M059J (cell line): ENCODE measurements at places on chromosomes 1 and 21.

DNA sequence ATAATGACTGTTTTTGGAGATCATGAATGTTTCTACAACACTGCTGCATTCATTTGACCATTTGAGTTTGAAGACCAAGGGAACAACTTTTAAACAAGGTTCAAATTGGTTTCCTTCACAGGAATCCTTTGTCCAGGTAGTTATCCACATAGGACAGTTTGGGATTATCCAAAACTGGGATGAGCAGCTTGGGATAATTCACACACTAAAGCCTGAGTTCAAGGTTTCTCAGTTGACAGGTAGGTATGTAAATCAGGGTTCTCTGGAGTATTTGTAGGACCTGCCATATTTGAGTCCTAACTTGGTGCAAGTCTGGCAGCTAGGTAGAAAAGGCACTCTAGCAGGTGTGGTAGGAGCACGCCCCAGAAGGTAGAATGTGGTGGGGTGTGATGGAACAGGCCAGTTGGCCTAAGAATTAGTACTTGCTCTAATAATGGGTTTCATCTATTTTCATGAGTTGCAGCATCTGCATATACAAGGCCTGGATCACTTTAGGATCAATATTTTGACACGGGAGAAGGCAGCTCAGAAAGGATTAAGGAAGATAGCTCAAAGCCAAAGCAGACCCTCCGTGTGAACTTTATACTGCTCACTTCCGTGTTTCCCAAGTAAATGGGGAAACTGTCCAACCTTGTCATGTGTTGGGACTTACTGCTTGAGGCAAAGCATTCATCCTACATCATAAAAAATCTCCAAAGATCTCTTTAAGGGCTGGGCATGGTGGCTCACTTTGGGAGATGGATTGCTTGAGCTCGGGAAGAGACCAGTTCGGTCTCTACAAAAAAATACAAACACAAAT, 14.1 kb upstream of the RAB42 start:
- no peak for DNase-seq

DNA sequence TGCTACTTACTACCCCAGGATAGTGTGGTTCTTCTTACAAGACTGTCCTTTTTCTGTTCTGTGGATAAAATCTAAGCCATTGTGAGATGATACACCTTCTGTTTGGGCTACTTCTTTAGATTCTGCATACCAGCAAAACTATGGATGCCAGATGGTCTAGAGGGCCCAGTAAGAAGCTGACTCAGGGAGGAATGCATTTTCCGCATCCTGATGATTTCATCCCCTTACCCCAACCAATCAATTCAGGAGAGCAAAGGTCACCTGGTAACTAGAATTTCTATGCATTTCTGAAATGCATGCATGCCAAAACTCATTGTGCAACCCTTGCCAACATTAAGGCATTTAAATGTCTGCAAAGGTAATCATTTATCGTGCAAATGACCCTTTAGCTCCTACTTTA, 285.7 kb upstream of the ZP4 start:
- DNase-seq: no peak

- no peak for DNase-seq
These were observed 57.4 kb upstream of the NRIP1 start for GRCh38 chr21:15122241-15122640.

DNA sequence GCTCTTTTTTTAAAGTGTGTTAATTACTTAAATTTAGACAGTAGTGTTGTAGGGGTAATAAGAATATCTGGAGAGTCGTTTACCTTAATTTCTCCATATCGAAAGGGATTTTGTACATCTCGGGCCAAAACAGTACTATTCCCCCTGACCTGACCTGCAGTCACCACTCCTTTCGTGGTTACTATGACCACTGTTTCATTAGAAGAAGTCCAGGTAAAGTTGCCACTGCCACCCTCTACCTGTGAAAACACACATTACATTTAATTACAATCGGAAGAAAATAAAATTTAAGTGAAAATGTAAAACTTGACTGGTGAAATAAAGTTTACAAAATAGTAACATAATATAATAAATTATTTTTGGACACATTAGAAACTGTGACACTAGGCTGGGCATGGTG, 37.2 kb downstream of the NUP210L start:
- no peak for DNase-seq

DNA sequence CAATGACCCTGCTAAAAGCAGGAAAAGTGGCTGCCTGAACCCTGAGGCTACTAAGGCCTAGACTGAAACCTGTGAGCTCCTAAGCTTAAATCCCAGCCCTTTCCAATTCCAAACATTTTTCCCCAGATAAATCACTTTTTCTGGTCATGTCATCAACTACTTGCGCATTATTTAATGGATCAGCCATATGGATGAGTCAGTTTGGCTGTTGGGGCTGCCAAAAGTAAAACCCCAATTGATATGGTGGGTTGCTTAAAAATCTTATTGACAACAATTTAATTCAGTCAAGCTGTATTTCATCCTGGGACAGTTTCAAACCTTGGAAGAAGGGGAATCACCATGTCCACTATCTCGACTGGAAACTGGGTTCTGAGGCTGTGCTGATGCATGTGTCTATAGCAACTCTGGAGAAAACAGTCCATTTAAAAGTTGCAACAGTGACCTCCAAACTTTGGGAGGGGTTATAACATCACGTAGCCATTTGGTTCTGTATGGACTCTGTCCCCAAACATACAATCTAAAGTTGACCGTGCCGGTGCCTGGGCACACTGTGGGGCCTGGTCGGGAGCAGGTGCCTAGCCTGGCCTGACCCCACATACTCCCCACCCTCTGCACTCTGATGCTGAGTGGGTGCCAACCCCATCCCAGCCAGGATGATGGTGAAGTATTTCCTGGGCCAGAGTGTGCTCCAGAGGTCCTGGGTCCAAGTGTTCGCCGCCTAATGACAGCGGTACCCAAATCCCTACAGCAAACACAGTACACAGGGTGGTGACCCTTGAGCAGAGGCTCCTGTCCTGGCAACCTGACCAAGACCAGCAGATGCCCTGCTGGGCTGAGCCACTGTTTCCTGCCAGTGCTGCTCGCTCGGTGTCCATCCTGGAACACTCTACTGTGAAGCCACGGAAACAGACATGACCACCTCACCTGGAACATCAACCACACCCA, 46.5 kb upstream of the LRRC52 start:
- no peak for DNase-seq

DNA sequence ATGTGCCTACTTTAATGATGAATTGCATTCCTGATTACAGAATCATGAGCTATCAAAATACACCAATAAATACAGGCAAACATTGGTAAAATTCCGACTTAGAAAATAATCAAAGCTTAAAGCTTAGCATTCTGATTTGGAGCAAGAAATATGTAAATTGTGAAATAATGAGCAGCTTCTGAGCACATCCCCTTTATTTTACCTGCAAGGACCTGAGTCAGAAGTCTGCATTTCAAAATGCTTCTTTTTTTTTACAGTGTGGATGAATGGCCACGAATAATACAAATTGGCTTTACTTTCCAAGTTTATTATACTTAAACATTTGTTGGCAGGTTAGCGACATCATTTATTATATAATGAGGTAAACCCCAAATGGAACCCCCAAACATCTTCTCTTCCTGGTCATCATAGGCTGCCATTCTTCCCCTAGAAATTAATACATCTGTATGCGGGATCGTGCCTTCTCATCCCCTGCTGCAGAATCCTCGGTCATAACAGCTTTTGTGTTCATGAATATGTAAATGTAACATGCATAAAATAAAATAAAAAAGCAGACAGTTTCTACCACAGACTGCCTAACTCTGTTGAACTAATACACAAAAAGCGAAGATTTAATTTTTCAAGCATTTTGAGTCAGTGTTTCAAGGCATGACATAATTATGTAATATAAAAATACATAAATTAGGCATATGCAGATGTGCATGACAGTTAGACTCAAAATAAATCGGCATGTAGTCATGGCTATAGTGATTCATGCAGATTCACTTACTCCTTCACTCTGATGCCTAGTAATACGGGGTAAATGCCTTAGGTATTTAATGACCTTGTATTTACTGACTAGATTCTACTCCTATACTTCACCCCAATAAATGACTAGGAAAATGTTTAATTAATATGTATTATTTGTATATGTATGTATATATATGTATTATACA, 339.7 kb downstream of the USP25 start:
- DNase-seq: no peak

GRCh38 chr1:157363660-157364140, 188.6 kb downstream of the FCRL5 start:
- DNase-seq: peak; percentile 30

DNA sequence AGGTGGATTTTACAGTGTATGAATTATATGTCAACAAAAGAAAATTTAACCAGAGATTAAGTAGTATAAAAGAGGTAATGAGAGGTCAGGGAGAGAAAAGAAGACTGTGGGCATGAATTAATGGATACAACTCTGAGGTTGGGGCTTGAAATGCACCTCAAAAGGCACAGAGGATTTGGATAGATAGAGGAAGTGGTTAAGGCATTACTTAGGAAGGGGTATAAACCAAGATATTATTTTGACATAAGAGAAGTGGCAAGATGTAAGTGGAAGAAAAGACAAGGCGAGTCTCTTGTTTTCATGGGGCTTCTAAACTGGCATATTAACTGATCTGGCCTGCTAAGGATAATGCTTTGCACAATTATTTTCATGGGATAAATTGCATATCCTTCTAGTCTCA, 34.1 kb downstream of the RAP1A start:
- no peak for DNase-seq

DNA sequence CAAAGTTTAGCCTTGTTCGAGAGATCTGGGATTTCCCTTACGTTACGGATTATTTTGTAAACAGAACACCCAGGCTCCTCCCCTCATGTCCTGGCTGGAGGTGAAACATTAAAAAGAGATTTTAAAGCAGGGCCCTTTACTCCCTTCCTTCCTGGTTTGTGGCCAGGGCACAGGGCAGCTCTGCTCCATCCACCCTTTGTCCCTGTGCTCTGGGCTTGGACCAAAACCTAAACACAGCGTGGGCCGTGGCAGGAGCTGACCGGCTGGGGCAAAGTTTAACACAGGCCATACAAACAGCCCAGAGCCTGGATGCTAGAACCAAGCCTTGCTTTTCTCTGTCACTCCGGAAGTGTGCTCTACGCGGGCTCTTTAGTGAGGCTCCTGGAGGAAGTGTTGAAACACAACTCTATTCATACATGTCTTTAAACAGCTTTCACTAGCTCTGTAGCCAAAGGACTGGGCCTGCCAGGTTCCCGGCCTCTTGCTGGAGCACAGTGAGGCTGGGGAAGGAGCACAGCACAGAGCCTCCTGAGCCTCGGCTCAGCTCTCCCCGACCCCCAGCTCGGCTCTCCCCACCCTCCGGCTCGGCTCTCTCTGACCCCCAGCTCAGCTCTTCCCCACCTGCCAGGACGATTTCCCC, 84.7 kb downstream of the PDE9A start:
- DNase-seq: no peak

GRCh38 chr1:189726806-189727205, 750.9 kb downstream of the BRINP3 start:
- DNase-seq: no peak

DNA sequence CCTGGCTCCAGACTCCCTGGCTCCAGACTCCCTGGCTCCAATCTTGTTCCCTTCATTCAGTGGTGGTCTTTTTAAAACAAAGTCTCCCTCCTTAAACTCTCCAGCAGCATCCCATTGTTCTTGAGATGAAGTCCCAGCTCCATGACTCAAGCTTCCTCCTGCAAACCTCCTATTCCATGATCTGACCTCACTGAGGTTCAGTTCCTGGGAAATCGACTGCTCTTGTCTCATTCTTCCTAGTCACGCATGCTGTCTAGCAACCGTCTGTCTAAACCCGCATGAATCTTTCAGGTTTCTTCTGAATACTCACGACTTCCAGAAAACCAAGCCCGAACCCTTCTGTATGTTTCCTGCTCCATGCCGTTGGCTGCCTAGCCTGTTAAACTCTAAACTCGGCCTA, 91.9 kb downstream of the RAVER2 start:
- no peak for DNase-seq

GRCh38 chr1:78839704-78840277, 166.7 kb downstream of the ADGRL4 start:
- DNase-seq: peak; percentile 48

DNA sequence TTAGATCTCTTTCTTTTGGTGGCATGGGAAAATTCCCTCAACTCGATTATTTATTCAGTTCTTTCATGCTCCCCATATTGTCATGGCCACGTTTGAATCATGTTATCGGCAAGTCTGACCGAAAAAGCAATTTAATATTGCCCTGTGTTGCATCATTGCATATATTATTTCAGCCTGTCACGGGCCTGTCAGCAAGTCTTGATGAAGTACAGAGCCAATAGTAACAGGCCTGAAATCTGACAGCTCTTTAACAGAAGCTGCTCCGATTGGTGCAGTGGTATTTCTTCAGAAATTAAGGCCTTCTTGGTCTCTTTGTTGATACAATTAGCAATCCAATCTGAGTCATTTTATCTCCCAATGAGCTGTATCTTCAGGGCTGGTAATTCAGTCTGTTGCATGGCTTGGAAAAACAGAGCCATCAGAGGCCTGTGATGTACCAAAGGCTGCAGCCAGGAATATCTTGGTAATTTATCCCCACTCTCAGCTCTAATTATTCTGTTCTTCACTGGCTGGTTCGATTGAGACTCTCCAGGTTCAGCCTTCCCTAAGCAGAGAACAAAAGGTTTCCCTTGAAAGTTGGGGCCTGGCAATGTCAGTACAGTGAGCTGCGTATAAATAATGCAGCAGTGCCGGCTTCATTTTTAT, 149.5 kb downstream of the FGGY start:
- peak; percentile 77 for DNase-seq

DNA sequence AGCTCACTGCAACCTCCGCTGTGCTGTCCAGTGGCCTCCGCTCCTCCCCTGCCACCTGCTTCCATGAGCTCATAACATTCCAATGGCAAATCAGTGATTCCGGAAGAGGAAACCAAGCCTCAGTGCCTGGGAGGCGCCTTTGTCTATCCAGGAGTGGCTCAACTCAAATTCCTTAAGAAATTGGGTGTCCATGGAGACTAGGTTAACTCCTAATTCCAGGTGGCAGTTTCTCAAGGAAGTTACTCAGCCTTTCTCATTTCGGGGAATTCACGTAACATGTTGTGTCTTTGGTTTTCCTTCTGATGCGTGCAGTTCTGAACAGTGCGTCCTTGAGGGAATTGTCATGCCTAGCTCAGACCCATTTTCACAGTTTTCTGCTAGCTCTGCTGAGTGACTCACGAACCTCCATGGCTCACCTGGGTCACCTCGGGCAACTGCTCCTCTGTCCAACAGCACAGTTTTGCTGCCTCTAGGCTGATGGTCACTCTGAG, 89.9 kb upstream of the DSCAM start:
- DNase-seq: peak; percentile 36

- DNase-seq: no peak
These were observed 4.2 kb downstream of the TENT5C start for GRCh38 chr1:117610036-117610435.

- DNase-seq: no peak
These were observed 55.3 kb upstream of the NBPF3 start for GRCh38 chr1:21384620-21385019.

DNA sequence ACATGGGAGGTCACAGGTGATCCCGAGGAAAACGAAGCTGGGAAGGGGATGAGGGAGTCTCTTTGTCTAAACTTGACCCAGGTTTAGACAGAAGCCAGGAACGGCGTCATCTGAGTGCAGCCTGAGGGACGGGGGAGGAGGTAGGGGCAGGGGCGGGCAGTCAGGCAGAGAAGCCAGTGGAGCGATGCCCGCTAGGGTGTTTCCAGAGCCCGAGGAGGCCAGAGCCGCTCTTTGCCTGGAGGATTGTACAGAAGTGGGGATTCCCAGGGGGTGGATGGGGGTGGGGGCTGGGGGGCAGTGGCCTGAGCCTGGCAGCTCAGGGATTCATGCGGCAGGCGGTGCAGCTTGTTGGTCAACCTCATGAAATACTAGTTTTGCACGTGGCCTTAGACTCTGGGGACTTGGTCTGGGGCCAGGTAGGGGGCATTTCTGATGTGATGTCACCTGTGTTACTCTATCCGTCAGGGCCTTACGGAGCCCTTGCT, 58.4 kb downstream of the VPS26C start:
- no peak for DNase-seq
